ENCODE measurements at places on chromosomes 7 and 10. TPM values are rescaled to one million over a fixed set of nuclear protein-coding genes. Genes with fewer than 3 reads are reported as not detected.

GRCh38 chr10:129901389-129902006 is 62.6 kb downstream of the EBF3 start:
- no peak for DNase-seq
- H3K27ac ChIP-seq = no peak overlapping the region
- H3K36me3 ChIP-seq = no peaks in the 10 kb centered on the region
- H3K4me3 ChIP-seq = no peak overlapping the region
- H3K27me3 ChIP-seq = no peaks in the 10 kb centered on the region
- no peaks in the 10 kb centered on the region for H3K4me1 ChIP-seq

Gene PRSS37
- total RNA-seq = not detected

- no peak overlapping the region for H3K4me3 ChIP-seq
- H3K27ac ChIP-seq = no peak overlapping the region
- no peaks in the 10 kb centered on the region for H3K36me3 ChIP-seq
- DNase-seq = no peak
- H3K27me3 ChIP-seq = no peaks in the 10 kb centered on the region
Observed at GRCh38 chr7:65923316-65923715, 50.4 kb downstream of the VKORC1L1 start.

Gene ANKRD7
- total RNA-seq = 0.64 TPM

DNA sequence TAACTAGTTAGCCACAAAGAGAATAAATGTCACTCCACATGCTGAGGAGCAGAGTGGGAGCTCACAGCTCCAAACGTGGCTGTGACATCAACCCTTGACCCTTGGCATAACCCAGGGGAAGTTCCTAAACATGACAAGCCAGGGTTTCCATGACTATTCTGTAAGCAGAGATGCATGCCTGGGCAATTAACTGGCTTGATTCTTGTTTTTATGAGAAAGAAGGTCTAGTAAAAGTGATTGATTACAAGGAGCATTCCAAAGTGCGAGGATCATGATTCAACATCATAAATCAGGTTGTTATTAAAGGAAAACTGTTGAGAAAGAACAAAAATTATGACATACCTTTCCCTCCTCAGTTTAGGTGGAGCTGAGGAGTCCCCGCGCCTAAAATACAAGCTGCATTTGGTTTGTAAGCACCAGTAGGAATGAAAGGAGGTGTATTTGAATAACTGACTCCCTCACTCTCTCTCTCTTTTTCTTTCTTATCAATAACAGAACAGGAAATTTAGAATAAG is 108.4 kb downstream of the SFMBT2 start:
- no peak overlapping the region for H3K27ac ChIP-seq
- DNase-seq = no peak
- no peaks in the 10 kb centered on the region for H3K36me3 ChIP-seq
- no peaks in the 10 kb centered on the region for H3K27me3 ChIP-seq
- H3K4me1 ChIP-seq = peaks cover 12% of the 10 kb centered on the region
- H3K4me3 ChIP-seq = no peak overlapping the region

DNA sequence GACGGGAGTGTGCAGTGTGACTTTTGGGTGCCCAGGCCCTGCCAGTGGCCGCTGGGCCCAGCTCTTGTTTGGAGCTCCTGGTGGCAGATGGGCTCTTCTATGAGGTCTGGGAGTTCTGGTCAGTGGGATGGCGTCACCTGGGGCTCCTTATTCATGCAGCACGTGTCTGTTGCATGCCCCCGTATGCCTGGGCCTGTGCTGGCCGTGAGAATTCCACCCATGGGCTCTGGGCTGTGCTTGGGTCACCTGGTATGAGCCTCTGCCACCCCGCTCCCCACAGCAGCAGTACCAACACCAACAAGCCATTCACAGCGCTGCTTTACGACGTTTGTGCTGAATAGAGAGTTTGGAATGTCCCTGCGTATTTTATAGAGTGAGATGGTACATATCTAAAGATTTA is 27.1 kb downstream of the INPP5A start:
- H3K27ac ChIP-seq = no peak overlapping the region
- H3K36me3 ChIP-seq = no peaks in the 10 kb centered on the region

DNA sequence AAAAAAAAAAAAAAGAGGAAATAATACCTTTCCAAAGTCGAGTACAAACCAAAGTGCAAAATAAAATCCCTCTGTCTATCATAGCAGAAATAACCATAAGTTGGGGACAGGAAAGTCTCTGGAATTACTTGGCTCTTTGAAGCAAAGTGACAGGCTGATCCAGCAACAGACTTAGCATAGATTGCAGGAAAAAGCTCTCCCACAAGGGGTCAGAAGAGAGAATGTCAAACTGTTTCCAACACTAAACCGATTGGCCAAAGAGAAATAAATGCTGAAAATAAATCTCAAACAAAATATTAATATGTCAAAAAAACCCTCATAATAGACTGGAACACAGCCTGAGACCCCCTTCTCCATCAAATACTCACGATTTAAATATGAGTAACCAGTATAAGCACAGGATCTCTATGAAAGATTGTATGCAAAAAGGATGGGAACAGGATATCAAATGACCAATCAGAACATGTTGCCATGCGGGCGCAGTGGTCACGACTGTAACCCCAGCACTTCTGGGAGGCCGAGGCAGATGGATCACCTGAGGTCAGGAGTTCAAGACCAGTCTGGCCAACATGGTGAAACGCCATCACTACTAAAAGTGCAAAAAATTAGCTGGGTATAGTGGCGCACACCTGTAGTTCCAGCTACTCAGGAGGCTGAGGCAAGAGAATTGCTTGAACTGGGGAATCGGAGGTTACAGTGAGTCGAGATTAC is 1000.7 kb upstream of the LRRN3 start:
- no peak for DNase-seq
- no peaks in the 10 kb centered on the region for H3K4me1 ChIP-seq
- H3K27me3 ChIP-seq = no peaks in the 10 kb centered on the region

GRCh38 chr10:10716972-10717371 is 300.7 kb upstream of the CELF2 start:
- no peaks in the 10 kb centered on the region for H3K4me1 ChIP-seq
- no peaks in the 10 kb centered on the region for H3K27me3 ChIP-seq
- no peaks in the 10 kb centered on the region for H3K36me3 ChIP-seq
- DNase-seq = no peak
- no peak overlapping the region for H3K27ac ChIP-seq
- no peak overlapping the region for H3K4me3 ChIP-seq

Gene ANKRD30A
- not detected for total RNA-seq

DNA sequence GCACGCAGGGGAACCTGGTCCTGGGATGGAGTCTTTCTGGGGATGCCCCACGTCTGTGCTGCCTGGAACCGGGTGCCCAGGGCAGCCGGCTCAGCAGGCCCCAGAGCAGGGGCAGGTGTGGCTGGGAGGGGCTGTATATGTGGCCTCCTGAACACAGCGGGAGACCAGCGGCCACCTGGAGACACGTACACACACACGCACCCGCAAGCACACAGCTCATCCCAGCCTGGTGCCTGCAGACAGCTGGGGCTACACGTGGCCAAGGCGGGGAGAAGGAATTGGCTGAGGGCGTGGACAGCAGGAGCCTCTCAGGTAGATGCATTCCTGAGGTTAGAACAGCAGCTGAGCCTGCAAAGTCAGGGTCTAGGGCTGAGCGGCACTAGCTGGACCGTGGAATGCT is 14.0 kb downstream of the ADAM8 start:
- no peak overlapping the region for H3K4me3 ChIP-seq
- peak overlapping the region; percentile 9 for H3K27ac ChIP-seq
- peaks cover 70% of the 10 kb centered on the region for H3K4me1 ChIP-seq
- DNase-seq = no peak
- H3K36me3 ChIP-seq = no peaks in the 10 kb centered on the region

DNA sequence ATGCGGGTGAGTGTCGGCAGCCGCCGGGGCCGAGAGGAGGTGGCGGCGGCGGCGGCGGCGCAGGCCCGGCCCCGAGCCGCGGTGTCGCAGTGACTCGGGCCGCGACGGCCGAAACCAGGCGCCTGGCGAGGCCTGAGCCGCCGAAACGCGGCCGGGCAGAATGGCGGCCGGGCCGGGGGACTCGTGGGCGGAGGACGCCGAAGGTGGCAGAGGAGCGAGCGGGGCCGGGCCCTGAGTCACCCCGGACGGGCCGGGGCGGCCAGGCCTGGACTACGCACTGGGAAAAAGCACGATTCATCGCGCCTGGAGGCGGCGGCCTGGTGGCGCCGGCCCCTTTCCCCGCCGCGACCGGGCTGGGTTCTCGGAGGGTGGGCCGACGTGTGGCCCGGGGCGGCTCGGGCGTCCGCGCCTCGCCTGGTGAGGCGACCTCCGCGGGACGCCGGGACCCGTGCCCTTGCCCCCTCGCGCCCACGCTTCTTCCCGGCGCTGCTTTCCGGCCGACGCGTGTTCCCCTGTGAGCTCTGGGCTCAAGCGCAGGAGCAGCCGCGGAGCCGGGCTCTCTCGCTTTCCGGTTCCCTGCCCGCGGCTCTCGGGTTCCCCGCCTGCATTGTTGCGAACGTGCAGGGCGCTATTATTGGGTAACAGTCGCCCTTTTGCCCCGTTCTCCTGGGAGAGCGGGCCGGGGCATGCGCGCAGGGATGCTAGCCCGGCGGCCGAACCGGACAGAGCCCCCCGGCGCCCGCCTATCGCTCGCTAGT is 500 bp downstream of the CUL1 start:
- no peaks in the 10 kb centered on the region for H3K36me3 ChIP-seq
- DNase-seq = peak; percentile 20
- H3K27ac ChIP-seq = peak overlapping the region; percentile 80
- H3K4me3 ChIP-seq = peak overlapping the region; percentile 72

DNA sequence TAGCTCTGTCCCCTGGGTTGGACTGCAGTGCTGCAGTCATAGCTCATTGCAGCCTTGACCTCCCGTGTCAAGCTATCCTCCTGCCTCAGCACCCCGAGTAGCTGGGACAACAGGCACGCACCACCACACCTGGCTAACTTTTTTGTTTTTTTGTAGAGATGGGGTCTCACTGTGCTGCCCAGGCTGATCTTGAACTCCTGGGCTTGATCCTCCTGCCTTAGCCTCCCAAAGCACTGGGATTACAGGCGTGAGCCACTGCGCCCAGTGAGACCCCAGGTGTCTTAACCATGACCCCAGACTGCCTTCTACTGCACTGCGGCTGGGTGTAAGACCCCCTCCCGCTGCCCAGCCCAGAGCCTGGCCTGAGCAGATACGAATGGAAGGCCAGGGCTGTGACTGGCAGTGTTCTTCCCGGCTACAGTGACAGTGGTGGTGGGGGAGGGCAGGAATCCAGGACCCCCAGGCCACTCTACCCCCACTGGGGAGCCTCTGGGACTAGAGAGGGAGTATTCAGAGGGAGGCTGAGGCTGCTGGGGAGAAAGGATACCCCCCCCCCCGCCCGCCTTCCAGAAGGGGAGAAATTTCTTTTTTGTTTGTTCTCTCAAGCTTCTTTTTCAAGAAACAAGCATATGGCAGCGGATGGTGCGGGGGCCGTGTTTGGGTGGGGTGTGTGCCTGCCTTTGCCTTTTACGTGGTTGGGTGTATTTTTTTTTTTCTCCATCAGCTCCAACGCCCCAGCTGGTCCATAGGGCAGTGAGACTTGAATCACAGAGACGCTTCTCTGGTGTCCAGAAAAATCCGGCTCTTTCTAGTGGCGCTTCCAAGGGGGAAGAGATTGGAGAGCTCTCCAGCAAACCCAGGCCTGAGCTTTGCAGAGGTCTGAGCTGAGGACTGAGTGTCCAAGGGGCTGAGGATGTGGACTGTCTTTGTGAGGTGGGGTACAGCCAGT is 36.6 kb downstream of the GTF2IRD1 start:
- no peak overlapping the region for H3K27ac ChIP-seq
- DNase-seq = no peak
- no peaks in the 10 kb centered on the region for H3K36me3 ChIP-seq
- no peaks in the 10 kb centered on the region for H3K4me1 ChIP-seq

Gene AP3M1
- 62.1 TPM for total RNA-seq

DNA sequence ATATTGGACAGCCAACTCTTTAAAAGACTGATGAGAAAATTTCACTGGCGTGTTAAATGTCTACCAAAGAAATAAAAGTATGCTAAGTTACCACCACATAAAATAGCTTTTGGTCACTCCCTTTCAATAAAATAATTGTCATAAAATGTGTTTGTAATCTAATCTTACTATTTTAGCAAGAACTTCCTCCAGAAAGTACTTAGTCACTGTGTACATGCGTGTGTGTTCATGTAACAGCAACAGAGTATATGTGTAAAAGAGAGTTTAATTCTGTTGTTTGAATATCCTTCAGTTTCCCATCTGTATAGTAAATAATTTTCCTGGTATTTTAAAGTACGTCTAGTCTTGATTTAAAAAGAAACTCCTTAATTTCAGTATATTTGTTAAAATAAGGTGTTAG is 35.0 kb upstream of the WASL start:
- no peak overlapping the region for H3K27ac ChIP-seq
- no peaks in the 10 kb centered on the region for H3K27me3 ChIP-seq
- no peaks in the 10 kb centered on the region for H3K4me1 ChIP-seq
- DNase-seq = no peak
- no peaks in the 10 kb centered on the region for H3K36me3 ChIP-seq

- no peaks in the 10 kb centered on the region for H3K36me3 ChIP-seq
- DNase-seq = no peak
- no peaks in the 10 kb centered on the region for H3K4me1 ChIP-seq
- no peak overlapping the region for H3K4me3 ChIP-seq
- H3K27me3 ChIP-seq = no peaks in the 10 kb centered on the region
- H3K27ac ChIP-seq = no peak overlapping the region
Observed at GRCh38 chr7:132082394-132082793, 493.9 kb downstream of the PLXNA4 start.

Gene LIPJ
- not detected for total RNA-seq

DNA sequence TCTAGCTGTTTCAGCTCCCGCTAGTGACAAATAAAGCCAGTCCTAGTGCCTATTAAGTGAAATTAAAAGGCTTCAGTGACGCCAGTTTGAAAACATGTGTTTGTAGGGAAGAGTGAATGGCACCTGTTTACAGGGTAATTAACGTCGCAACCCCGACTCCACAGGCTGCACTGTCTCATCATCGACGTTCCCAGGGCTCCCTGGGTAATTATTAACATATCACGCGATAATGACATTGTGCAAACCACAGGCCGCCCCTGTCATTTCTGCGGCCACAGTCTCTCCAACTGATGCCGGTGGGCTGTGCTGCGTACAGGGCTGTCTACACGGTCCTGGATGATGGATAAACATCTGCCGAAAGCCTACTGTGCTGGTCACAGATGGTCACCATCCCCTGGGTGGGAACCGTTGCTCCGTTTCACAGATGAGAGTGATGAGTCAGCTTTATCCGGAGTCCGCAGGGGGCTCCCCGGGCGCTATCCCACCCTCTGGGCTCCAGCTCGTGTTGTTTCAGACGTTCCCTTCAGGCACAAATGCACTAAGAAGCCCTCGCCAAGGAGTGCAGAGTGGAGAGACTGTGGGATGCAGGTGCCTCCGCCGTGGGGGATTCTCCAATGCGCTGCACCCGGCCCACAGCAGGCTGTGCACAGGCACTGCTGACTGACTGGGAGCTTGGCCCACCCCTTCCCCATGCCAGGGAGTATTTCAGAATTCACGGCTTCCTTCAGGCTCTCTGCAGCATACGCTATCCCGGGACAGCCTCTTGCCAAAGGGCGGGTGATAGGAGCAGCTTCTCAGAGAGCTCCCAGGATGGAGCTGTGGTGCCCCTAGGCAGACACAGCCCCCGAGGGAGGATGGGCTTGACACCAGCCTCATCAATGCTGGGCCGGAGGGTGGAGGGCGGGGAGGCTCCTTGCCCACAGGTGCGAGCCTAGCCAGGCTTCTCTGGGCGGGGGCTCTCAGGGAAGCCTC is 491.8 kb upstream of the FOXK1 start:
- H3K27me3 ChIP-seq = no peaks in the 10 kb centered on the region
- no peak overlapping the region for H3K27ac ChIP-seq
- no peak overlapping the region for H3K4me3 ChIP-seq
- no peaks in the 10 kb centered on the region for H3K4me1 ChIP-seq
- H3K36me3 ChIP-seq = no peaks in the 10 kb centered on the region
- no peak for DNase-seq

- H3K4me1 ChIP-seq = no peaks in the 10 kb centered on the region
- H3K27me3 ChIP-seq = peaks cover 3% of the 10 kb centered on the region
- no peak overlapping the region for H3K4me3 ChIP-seq
- DNase-seq = no peak
- no peaks in the 10 kb centered on the region for H3K36me3 ChIP-seq
Observed at GRCh38 chr7:51035716-51036115, 253.0 kb upstream of the GRB10 start.
